CD4-positive, alpha-beta T cell treated with Interleukin-6 at 100 ng/mL for 8 hours (primary cell): ENCODE measurements at places on chromosomes 5 and 9.

- DNase-seq: no peak
Observed at GRCh38 chr5:173152547-173152946, 8.2 kb downstream of the BNIP1 start.

- no peak for DNase-seq
Observed at GRCh38 chr9:75023846-75024245, 4.2 kb downstream of the CARNMT1 start.

- no peak for DNase-seq
Observed at GRCh38 chr5:159257629-159258283, 5.3 kb upstream of the UBLCP1 start.

DNA sequence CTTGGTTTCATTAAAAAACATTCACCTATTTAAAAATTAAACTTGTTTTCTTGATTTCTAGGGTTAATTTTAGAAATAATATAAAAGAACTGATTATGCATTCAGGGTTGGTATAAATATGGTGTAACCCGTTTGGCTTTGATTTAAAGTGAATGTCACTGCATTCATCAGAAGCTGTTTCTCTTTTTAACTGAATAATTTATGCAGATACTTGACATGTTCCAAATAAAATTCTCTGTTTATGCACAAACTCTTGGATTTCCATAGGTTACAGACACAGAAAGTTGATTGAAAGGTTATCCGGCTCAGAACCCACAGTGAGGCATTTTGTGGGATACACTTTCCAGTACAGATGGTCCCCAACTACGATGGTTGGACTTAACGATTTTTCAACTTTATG is 161.3 kb downstream of the HACD4 start:
- no peak for DNase-seq

DNA sequence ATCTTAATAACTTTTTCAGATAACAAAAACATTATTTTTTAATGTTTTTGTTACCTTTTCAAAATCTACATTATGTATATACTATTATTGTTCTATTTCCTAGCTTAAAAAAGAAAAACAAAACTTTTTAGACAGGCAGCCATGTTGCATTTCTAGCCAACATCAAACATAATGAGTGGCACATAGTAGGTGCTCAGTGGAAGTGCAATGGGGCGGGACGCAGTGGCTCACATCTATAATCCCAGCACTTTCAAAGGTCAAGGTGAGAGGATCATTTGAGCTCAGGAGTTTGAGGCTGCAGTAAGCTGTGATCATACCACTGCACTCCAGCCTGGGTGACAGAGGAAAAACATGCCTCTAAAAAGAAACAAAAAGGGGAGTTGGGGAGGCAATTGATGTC is 68.4 kb downstream of the MED27 start:
- DNase-seq: no peak

GRCh38 chr5:147430628-147431027 is 79.2 kb downstream of the DPYSL3 start:
- no peak for DNase-seq

DNA sequence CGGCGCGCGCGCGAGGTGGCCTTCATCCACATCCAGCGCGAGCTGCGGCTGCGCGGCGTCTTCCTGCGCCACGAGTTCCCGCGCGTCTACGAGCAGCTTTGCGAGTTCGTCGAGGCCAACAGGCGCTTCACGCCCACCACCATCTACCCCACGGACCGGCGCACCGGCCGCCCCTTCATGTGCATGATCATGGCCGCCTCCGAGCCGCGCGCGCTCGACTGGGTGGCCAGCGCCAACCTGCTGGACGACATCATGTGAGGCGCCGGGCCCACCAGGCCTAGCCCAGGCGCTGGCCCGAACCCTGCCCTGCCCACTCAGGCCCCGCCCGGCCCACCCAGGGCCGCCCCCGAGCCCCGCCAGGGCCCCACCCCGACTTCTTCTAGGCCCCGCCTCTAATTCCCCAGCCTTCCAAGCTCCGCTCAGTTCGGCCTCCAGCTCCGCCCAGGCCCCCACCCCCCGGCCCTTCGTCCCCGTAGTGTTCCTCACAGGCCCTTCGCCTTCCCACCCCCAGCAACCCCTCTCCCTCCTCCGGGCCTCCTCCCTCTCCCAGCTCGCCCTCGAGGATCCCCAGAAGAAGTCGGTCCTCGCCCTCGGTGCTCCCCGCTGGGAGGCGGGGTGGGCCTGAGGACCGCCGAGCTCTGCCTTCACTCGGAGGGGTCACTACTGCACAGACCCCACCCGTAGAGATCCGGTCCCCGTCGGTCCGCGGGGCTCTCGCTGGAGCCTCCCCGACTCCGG is 2.0 kb upstream of the PHPT1 start:
- DNase-seq: no peak
